ENCODE measurements at places on chromosomes 11 and 22. TPM values are rescaled to one million over a fixed set of nuclear protein-coding genes. Genes with fewer than 3 reads are reported as not detected.
A peak's percentile ranks its signal among the peaks of the same experiment; 100 is the strongest.

DNA sequence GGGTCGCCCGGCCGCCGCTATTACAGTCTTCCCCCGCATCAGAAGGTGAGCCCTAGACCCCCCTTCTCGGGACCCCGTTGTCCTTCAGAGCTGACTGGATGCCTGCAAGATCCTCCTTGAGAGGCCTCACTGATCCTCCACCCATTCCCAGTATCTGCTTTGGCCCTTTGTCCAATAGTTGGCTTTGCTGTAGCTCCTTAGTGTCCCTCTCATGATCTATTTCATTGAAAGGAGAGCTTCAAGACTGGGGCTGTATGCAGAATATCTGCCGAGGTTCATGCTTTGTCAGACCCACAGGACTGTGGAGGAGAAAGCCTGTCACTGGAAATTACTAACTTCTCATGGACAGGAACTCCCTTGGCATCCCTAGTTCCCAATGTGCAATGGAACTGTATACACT, 499 bp downstream of the DLAT start:
- DNase-seq, result no peak

DNA sequence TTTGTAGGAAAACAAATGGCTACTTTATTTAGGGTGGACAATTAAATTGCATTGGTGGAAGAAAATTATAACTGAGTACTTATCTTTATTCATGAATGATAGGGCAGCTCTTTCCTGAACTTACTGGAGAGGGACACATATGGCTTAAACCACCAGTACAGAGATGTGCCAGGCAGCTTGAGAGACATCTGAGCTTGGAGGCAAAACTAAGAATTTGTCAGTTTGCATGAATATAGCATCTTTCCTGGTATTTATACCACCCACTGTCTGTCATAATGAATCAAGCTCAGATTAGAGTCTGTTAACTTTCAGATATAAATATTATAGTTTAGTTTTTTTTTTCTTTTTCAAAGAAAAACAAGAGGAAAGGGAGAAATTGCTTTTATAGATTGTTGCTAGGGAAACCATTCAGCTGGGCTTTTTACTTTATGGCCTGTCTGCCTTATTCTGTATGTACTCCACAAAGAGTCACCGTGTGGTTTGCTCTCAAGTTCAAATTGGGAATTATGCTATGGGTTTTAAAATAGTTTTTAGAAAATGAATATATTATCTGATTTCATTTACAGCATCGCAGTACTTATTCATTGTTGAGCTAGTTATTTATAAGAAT, 477.0 kb upstream of the CHORDC1 start:
- DNase-seq, result no peak

DNA sequence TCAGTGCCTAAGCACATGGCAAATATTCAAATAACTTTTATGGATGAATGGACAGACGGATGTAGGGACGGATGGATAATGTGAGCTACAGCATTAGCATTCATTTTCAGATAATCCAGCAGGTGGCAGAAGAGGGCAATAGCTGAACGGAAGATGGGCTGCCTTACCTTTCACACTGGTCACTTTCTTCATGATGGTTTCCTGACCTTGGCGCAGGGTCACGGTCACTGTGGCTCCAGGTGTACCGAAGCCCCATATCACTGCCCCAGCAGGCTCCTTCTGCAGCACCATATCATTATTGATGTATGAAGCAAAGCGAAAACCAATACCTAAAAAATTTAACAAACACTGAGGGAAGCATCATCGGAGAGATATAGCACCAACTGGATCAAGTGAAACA, 4.3 kb downstream of the SIAE start:
- peak; percentile 35 for DNase-seq

GRCh38 chr11:6771926-6772893, at the start of gene OR2AG2:
TSS of gene OR2AG2 (minus strand) at chr11:6771976. CDS start at chr11:6768957, 3,019 bp downstream.
- no peak for DNase-seq

- DNase-seq, result peak; percentile 82
These were observed 84.2 kb downstream of the FBXO7 start for GRCh38 chr22:32558681-32559355.

- DNase-seq, result no peak
These were observed 446.2 kb upstream of the CHORDC1 start for GRCh38 chr11:90669094-90669493.

Gene OSBP
- 59.1 TPM for total RNA-seq

Gene ARHGAP42
- total RNA-seq, result 62.5 TPM

Gene HPX
- not detected for total RNA-seq

Gene OR10D3
- total RNA-seq, result not detected

Gene MYOD1
- total RNA-seq, result not detected

Gene TMPRSS5
- not detected for total RNA-seq

Data from transverse colon (tissue), 4 donors.